Cardiac septum (tissue), 1 donor: ENCODE measurements at places on chromosomes 16 and 17. TPM values are rescaled to one million over a fixed set of nuclear protein-coding genes. Genes with fewer than 3 reads are reported as not detected.
A peak's percentile ranks its signal among the peaks of the same experiment; 100 is the strongest.

DNA sequence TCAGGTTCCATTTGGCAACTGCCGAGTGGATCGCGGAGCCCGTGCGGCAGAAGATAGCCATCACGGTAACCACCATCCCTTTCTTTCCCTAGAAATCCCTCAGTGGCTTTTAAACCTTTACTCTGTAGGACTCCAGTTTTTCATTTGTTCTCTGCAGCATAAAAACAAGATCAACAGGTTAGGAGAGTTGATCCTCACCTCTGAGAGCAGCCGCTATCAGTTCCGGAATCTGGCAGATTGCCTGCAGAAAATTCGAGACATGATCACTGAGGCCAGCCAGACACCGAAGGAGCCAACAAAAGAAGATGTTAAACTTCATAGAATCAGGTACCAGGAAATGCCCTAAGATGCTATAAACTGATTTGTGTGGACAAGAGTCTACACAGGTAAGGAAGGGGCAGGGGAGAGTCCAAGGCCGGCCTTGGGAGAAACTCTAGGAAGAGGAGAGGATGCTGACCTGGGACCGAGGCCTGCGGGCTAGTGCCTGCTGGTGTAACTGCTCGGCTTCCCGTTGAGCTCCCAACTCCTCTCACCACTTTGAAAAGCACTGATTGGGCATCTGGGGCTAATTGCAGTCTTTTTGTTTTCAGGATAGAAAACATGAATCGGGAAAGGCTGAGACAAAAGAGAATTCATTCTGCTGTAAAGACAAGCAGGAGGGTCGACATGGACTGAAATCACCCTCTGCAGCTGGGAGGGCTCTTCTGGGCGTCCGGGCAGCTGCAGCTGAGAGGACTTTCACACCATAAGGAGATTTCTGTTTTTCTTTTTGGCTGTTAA lies 8.1 kb downstream of the MRPL58 start:
- DNase-seq, result no peak

Gene DNASE1L2
- total RNA-seq, result 0.57 TPM

- no peak for DNase-seq
Measured at GRCh38 chr17:79572136-79572925, 38.5 kb downstream of the RBFOX3 start.

Gene SEC14L5
- 0.70 TPM for total RNA-seq

- no peak for DNase-seq
Measured at GRCh38 chr17:34171245-34171818, 83.8 kb upstream of the CCL2 start.

DNA sequence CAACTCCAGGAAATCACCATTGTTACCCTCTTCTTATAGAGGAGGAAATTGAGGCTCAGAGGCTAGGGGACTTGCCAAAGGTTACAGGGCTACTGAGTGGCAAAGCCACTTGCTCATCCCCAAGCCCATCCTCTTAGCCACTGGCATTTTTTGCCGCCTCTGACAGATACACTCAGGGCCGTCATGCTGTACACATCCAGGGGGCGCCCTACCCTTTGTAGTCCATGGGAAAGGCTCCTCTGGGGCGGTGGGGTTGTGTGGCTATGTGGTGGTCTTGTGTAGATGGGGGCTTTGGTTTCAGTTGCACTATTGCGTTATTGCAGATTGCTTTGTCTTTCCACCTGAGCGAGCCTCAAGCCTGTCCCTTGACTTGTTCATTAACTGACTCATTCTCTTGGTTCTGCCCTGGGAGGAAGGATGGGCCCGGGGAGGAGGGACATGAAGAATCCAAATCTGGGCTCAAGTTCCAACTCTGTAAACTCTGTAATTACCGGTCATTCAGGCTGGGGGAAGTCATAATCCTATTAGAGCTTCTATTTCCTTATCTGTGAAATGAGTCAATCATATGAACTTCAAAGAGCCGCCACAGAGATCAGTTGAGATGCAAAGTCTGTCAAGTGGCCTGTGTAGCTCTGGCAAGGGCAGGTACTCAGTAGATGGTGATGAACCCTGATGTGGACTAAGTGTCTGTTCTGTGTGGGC lies 2.8 kb downstream of the NOS2 start:
- no peak for DNase-seq

DNA sequence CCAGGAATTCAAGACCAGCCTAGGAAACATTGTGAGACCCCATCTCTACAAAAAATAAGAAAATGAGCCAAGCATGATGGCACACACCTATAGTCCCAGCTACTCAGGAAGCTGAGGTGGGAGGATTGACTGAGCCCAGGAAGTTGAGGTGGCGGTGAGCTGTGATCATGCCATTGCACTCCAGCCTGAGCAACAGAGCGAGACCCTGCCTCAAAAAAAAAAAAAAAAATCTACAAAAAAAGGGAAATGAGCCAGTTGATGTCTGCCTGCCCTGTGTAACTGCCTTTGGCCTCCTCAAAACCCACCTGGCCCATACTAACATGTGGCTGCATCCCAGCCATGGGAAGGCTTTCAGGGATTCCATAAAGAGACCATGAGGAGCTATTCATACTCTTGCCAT lies 4.5 kb downstream of the RANBP10 start:
- no peak for DNase-seq

DNA sequence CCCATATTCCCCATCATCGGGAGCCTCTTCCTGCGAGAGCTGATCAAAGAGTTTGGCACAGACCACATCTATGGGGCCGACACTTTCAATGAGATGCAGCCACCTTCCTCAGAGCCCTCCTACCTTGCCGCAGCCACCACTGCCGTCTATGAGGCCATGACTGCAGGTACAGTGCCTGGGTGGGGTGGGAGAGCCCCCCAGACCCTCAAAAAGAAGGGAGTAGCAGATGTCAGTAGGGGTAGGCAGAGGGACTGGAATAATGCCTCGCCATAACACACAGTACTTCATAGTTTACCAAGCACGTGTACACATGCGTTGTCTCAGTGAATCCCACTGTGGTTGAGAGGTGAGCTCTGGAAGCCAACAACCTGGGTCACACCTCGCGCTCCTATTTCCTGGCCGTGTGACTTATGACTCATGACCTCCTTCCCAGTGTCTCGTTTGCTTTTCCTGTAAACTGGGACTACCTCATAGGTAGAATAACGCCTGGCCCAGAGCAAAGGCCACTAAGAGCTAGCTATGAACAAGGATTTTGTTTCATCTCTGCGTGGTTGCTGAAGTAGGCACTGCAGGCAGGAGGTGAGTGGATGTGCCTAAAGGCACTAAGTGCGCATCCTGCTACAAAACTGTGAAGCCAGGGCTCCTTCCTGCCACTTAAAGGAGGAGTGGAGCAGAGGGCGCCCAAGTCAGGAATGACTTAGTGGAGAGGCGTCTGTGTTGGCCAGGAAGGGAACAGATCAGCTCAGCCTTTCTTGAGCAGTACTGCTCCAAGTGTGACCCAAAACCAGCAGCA lies 5.2 kb downstream of the NAGLU start:
- DNase-seq, result no peak

GRCh38 chr17:17152385-17152784 lies 53.7 kb downstream of the PLD6 start:
- DNase-seq, result peak; percentile 82

Gene SLC6A2
- not detected for total RNA-seq

DNA sequence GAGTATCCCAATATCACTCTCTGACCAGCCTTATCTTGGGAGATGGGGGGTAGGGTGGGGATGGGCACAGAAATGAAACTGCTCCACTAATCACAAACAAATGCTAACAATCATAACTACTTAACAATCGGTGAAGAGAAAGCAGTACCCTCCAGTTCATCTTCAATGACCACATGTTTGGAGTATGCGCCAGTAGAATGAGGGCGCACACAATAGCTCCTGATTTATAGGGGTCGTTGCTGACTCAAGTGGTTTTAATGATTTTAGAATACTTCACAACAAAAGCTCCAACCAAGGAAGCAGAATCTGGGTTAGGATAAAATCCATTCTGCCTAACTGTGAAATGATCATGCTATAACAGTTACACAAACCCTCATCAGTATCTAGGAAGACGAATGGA lies 184.4 kb downstream of the AATF start:
- DNase-seq, result no peak

GRCh38 chr16:87160701-87161337 lies 156.4 kb downstream of the C16orf95 start:
- DNase-seq, result no peak

Gene KDM6B
- total RNA-seq, result 22.1 TPM
